AG20443 (cell line): ENCODE measurements at places on chromosomes 11 and 22.
A peak's percentile ranks its signal among the peaks of the same experiment; 100 is the strongest.

DNA sequence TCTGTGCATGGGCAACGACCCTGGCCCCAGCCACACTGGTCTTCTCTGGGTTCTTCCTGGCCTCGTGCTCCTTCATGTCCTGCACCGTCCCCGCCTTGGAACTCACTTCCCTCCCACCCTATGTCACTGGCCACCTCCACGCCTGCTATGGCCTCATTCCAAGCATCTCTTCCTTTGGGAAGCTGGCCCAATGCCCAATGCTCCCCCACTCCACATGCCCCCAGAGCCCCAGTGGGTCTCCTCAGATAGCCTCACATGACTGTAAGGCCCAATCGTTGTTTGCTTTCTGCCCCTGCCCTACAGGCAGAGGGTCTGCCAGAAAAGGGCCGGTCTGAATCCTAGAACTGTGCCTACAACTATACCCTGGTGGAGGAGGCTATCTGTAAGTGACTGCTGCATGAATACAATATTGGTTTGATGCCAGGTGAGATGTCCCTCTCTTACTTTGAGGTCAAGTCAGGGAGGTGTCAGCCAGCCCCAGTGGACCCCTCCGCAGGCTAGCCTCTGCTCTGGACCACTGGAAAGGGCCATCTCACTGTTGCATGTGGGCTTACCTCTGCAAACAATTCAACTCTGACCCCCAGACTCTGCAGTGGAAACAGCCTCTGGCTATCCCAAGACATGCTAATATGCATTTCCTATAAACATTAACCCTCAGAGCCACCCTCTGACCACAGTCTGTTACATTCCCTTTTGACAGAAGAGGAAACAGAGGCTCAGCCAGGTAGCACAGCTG, 2.1 kb upstream of the GNAZ start:
- DNase-seq = no peak

DNA sequence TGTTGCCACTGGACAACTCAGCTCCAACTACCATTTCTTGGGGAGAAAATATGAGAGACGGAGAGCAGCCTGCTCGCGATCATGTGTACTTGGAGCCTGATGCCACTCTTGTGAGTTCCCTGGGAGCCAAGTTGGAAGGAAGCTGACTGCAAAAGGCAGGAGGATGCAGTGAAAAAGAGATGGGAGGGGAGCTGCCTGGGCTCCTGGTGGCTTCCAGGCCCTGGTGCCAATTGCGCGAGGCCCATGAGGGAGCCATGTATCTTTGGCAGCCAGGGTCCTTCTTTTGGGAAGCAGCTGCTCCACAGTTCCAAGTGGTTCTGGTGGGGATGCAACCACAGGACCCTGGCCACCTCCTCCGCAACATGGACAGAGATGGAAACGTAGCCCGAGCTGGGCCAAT, 11.1 kb downstream of the C11orf91 start:
- no peak for DNase-seq

- no peak for DNase-seq
These were observed 10.7 kb upstream of the SESN3 start for GRCh38 chr11:95241681-95242081.

DNA sequence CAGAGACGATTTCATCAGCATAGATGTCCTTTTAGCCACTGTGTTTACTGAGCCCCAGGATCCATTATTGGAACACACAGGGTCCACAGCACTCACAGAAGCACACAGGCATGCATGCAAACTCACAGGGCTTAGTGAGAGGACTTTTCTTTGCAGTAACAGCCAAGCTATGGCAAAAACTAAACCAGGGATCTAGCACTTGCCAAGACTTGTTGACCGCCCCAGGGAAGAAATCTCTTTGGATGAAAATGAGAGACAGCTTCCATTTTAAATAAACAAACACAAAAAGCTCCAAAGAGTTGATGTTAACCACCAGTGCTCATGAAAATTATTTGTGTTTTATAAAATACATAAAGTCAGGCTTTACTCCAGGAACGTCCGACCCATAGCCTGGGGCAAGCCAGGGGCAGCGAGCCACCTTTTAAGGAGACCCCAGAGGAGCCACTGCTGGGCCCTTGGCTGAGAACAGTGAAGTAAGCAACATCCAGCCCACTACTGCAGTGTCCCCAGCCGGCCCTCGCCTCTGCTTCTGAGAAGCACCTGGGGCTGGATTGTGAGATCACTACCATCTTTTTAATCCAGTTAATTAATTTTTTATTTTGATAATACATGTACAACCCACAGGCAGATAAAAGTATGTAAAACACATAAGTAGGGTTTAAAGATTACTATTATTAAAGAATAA, 22.0 kb upstream of the TFIP11 start:
- DNase-seq = no peak

DNA sequence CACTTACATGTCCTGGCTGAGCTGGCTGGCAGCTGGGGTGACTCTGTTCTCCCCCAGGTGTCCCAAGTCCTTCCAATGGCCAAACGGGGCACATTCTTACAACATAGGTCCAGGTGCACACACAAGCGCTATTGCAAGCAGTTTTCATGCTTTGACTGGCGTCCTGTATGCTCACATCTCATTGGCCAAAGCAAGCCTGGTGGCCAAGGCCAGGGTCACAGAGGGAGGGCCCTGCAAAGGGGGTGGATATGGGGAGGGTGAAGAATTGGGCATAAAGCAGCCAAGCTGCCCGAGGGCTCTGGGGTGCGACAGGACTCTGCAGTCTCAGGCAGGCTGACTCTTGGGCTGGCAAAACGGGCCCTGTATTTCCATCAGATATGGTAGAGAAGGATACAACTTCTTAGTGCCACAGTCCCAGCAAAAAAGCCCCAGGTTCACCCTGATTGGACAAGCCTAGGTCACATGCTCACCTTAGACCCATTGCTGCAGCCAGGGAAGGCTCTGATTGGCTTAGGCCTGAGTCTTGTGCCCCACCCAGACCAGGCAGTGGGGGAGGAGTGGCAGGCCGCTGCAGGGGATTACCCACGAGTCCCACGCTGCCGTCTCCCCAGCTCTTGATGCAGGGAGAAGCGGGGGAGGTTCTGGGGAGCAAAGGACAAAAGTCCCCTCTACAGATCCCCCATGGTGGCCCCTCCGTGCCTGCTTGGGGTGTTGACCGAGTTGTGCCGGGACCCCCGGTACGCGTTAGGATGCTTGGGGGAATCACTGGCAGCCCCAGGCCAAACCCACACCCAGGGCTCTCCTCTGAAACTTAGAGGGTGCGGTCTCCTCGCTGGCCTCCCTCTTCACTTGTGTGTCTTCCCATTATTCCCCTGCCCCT, 110.8 kb downstream of the ARHGAP8 start:
- no peak for DNase-seq

DNA sequence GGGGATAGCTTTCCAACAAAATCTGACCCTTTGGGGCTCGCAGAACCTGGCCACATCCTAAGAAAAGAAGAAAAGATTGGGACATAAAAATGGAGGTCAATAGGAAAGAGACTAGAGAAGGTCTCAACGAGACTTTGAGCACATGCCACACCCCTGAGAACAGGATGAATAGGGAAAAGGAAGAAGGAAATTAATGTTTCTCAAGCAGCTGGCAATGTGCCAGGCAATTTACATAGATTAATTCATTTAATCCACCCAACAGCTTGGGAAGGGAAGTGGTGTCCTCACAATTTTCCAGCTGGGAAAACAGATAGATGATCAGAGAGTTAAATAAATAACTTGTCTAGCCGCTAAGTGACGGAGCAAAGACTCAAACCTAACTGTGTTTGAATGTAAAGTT, 50.7 kb downstream of the PAMR1 start:
- DNase-seq = no peak

DNA sequence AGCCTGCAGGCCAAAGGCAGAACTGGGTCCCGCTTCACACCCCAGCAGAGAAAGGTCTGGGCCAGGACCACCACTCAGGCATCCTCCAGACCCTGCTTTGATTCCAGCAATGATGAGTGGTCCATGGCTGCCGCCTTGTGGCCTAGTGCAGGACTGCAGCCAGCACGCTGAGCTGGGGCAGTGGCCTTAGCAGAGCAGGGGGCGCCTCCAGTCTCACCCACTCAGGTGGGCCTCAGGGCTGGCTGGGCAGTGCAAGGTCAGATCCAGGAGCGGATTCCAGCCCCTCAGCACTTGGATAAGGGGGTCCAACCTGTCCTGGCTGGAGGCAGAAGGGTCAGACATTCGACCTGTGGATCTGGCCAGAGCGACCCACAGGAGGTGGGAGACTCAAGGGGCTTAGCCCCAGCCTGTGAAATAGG, 9.6 kb upstream of the PDE2A start:
- DNase-seq = peak; percentile 80

DNA sequence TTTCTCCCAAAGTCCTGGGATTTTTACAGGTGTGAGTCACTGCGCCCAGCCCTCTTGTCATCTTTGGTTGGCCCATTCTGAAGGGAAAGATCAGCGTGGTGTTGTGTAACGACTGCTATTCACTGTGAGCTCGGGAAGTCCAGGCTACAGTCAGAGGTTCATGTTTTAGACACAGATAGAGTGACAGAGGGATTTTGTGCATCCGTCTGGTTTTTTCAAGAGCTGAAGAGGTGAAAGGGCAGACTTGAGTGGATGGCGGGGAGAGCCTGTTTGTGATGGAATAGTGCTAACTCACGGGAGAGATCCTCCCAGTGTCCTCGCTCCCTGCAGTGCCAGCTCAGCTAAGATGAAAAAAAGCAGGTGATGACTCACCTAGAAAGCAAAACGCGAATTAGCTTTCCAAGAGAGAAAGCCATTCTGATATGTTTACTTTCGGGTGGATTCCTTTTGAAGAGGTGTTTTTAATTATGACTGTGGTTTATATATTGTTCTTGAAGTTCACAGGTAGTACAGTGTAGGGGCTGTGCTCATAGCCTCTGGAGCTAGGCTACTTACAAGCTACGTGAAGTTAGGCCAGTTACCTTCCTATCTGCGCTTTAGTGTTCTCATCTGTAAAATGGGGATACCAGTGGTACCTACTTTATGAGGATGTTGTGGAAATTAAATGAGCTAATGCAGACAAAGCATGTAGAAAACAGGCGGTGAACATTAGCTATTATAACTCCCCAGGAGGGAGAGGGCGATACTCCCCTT, 67.2 kb downstream of the C11orf91 start:
- DNase-seq = peak; percentile 54

- DNase-seq = no peak
These were observed 31.2 kb upstream of the SLC5A4 start for GRCh38 chr22:32286290-32286840.

- peak; percentile 83 for DNase-seq
These were observed 123.5 kb upstream of the APOA1 start for GRCh38 chr11:116960930-116961329.

DNA sequence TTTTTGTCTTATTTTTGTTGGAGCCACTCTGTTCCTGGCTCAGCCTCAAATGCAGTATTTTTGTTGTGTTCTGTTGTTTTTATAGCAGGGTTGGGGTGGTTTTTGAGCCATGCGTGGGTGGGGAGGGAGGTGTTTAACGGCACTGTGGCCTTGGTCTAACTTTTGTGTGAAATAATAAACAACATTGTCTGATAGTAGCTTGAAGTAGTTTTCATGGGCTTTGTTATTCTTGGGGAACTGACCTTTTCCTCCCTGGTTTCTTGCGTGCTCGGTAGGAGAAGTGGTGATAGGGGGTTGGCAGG, 6.0 kb upstream of the MCM5 start:
- DNase-seq = no peak

GRCh38 chr11:11407065-11407762, 54.2 kb upstream of the CSNK2A3 start:
- no peak for DNase-seq

- no peak for DNase-seq
These were observed 196.2 kb upstream of the E2F8 start for GRCh38 chr11:19436932-19437331.

DNA sequence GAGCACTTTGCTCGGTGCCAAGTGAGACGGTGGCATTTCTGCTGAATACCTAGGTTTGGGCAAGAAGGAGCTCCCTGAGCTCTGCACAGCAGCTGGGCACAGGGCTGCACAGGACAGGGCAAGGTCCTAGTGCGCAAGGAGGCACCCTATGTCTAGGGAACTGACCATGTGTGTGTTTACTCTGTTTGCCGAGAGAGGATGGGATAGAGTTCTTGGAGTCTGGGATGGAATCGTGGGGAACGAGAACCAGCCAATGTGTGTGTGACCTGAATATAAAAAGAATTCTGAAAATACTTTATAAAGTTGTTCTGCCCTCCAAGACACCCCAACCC, 179.5 kb upstream of the NECTIN1 start:
- no peak for DNase-seq
